ENCODE measurements at places on chromosomes 7 and 10. TPM values are rescaled to one million over a fixed set of nuclear protein-coding genes. Genes with fewer than 3 reads are reported as not detected.

- no peak for DNase-seq
Observed at GRCh38 chr10:96863922-96864543, 31.9 kb downstream of the LCOR start.

DNA sequence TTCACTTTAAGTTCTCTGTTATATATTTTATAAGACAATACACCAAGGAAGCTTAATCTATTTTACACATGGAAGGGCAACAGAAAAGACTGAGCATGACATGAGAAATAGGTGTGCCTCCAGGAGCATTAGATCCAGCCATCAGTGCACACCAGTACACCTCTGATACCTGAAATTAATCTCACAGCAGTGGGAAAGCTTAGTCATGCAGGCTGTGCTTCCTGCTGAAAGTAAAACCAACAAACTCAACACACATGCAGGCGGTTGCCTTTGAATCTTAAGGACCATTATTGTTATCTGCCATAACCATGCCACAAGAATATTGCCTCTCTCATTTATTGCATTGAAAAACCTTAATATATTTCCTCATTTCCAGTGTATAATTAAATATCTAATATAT is 16.4 kb upstream of the ANKRD30A start:
- no peak for DNase-seq

GRCh38 chr10:114042895-114043531 is 653 bp upstream of the ADRB1 start:
- DNase-seq, result peak; percentile 49

GRCh38 chr10:13649844-13650520 is 63.2 kb downstream of the PRPF18 start:
- DNase-seq, result no peak

DNA sequence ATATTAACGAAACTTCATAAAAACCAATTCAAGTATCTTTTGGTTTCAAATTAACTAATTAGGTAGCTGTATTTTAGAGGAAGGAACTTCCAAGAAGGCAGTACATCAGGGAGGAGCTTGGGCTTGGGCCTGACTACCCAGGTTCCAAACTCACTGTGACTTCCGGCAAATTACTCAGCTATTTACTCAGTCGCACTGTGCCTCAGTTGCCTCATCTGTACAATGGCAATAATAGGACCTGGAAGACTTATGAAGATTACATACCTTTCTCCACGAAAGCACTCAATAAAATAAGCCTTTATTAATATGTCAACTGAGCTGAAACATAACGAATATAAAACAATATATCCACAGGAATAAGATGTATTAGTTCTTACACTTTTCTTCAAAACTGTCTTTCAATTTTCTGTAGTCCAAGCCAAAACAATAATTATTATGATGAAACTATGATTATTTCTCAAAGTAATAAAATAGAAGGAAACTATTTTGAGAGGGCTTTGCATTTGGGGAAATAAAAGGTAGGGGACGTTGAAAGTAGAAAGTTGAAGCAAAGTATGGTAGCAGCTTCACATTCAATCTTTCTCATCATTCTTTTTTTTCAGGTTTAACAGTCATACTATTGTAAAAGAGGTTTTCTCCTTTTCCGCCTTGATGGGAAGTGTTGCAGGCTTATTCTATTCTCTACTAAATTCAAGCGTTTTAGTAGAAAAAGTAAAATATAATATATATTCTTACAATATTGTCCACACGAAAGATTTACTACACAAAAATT is 10.5 kb upstream of the EBLN1 start:
- no peak for DNase-seq

DNA sequence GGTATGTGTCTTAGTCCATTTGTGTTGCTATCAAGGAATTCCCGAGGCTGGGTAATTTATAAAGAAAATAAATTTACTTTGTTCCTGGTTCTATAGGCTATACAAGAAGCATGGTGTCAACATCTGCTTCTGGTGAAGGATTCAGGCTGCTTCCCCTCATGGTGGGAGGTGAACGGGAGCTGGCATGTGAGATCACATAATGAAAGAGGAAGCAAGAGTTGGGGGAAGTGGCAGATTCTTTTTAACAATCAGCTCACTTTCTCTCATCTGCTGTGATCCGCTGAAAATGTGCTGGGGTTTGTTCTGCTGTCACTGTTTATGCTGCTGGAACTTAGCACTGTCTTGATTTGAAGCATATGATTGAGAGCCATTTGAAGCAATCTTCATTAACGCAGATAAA is 730.0 kb upstream of the SORCS1 start:
- DNase-seq, result no peak

- DNase-seq, result no peak
Observed at GRCh38 chr7:19322002-19322401, 176.8 kb upstream of the FERD3L start.

- DNase-seq, result no peak
Observed at GRCh38 chr7:7272294-7272693, 90.0 kb downstream of the C1GALT1 start.

DNA sequence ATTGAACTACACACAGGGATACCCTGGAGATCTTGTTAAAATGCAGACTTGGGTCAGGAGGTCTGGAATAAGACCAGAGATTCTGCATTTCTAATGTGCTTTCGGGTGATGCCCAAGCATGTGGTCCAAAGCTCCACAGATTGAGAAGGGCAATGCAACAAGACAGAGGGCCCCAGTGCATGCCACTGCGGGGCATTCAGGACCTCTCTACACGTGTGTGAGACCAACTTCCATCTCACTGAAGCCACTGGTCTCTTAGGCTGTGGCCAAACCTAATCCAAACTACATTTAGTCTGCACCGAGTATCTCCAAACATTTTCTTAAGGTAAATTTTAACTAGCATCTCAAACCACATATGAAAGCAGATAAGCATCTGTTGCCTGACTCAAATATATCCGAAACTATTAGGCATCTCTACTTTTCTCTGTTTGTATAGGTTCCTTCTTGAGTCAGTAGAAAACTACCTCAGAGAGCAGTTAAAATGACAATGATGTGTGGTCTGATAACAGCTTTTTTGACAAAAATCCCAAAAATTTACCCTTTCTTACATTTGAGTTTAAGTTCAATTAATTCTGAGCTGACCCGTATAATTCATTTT is 107.5 kb downstream of the ELMO1 start:
- no peak for DNase-seq

GRCh38 chr7:116593359-116594075 is 68.7 kb downstream of the CAV1 start:
- no peak for DNase-seq

DNA sequence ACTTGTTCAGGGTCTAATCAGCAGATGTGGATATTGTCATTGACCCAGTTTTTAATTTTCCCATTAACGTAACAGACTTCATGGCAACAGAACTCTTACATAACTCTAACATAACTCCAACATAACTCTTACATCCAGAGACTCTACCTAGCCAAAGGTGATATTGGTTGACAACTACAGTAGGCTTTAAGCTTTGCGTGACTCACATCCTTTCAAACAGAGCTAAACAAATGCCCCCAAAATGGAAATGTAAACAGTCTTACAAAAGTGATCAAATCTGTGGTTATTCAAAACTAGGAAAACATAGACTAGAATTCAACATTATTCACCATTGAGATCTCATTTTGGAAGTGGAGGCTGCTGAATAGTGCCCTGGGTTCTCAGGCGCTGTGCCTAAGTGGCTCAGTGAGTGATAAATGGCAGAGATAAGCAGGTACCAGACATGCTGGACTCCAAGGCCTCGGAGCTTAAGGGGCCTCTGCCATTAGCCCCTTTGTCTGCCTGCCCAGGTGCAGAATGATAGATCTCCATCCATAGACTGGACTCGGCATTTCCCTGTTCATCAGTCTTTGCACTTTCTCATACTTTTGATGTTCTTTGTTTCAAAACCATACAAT is 34.3 kb upstream of the BTBD16 start:
- no peak for DNase-seq

DNA sequence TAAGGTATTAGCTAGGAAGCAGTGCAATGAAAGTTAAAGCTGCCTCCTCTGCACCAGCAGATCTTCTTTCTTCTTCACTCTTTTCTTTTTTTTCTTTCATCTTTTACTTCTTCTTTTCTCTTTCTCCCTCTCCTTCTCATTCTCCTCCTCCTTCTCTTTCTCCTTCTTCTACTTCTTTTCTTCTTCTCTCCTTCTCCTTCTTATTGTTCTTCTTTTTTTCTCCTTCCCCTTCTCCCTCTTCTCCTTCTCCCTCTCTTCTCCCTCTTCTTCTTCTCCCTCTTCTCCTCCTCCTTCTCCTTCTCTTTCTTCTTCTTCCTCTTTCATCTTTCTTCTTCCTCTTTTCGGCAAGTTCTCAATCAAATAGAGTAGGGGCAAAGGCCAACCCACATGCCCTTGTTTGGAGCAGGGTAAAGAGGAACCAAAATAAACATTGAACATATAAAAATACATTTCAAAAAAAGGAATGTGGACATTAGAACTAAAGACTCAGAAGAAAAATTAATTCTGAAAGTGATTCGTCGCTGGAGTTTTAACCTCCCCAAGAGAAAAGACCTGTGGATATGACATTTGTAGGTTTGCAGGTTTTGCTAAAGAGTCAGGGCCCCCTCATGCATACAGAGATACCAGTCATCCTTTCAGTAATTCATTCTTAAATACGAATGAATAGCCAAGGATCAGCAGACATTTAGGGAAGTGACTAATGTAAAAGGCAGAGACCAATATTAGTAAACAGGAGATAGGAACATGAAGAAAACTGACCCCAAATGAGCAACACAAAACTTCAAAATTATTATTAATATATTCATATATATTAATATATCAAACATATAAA is 93.0 kb upstream of the RSU1 start:
- DNase-seq, result no peak

GRCh38 chr10:24374134-24374915 is 165.4 kb downstream of the KIAA1217 start:
- no peak for DNase-seq

GRCh38 chr7:771234-772004 is 44.3 kb upstream of the PRKAR1B start:
- DNase-seq, result peak; percentile 88

- DNase-seq, result no peak
Observed at GRCh38 chr10:75159519-75159918, 48.1 kb downstream of the SAMD8 start.

DNA sequence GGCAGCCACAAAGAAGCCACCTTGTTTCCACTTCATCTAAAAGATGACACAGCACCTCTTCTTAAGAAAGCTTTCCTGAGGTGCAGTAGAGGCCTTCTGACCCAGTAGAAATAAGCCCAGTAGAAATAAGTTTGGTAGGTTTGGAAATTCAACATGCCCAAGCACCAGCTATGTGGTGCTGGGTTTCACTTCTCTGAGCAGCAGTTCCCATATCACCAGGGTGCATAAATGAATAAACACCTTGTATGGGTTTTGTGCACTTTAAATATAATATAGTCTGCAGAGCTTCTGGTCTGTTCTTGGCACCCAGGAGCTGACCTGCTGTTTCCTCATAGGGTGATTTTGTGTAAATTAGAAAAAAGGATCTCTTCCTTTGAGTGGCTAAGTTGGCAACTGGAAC is 492.4 kb upstream of the SORCS1 start:
- DNase-seq, result no peak

GRCh38 chr7:140675726-140676125 is 3.0 kb downstream of the ADCK2 start:
- no peak for DNase-seq

DNA sequence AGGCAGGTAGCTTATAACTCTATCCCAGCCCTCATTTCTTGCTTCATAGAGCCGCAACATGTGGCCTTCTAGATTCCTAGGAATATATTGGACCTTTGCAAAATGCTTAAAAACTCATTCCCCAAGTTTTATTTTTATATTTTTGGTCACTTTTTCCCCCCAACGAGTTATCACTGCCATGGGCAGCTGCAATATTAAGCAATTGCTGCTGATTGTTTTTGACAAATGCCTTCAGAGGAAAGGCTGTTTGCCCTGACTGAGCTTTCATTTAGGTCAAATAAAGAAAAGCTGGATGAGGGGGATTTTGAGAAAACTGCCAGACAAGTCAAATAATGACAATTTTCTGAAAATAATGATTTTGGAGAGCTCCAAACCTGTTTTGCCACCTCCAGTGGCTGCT is 976.9 kb upstream of the MBL2 start:
- no peak for DNase-seq

PAX4 gene
- not detected for polyA plus RNA-seq

CC2D2B gene
- polyA plus RNA-seq, result 0.13 TPM

ASAH2 gene
- 0.08 TPM for polyA plus RNA-seq

MKI67 gene
- polyA plus RNA-seq, result 0.50 TPM

NKX2-3 gene
- polyA plus RNA-seq, result 0.50 TPM

PHYH gene
- polyA plus RNA-seq, result 66.7 TPM

GPR146 gene
- polyA plus RNA-seq, result 3.5 TPM

MMRN2 gene
- polyA plus RNA-seq, result 0.63 TPM

GSAP gene
- polyA plus RNA-seq, result 5.8 TPM

OR6B1 gene
- not detected for polyA plus RNA-seq

GPC2 gene
- polyA plus RNA-seq, result 1.2 TPM
